Left forelimb (tissue), 1 donor: ENCODE measurements at places on chromosomes 16 and 17.

DNA sequence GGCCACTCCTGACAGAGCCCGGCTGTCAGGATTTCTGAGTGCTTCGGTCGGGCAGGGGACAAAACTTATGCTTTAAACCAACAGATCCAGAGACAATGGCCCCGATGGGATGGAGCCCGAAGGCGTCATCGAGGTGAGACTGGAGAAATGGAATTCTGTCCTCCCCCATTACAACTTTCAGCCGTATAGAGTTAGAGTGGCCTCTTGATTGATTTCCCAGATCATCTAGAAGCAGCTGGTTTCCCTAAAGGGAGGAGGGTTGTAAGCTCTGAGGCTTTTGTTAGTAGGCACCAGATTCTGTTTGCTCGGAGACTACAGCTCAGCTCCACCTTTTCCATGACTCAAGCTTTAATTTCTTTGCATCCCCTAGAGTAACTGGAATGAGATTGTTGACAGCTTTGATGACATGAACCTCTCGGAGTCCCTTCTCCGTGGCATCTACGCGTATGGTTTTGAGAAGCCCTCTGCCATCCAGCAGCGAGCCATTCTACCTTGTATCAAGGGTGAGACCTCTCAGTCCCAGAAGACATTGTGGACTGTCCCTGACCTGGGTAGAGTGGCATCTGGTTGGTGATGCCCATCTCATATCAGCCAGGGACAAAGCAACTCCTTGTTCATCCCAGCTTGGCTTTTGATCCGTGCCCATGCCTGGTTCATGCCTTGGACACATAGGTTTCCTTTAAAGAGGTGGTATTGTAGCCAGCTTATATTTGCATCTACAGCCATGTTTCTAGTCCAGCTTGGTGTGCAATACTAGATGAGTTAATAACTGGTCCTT is 5.1 kb upstream of the CD68 start:
- no peak for DNase-seq

- peak; percentile 73 for DNase-seq
These were observed 406.0 kb upstream of the MAF start for GRCh38 chr16:80006241-80007215.

GRCh38 chr17:28406473-28406814 is 432 bp upstream of the SLC46A1 start:
- DNase-seq: no peak

GRCh38 chr16:84794186-84794585 is 25.6 kb upstream of the CRISPLD2 start:
- DNase-seq: no peak

GRCh38 chr16:86884390-86884650 is 306.0 kb downstream of the FOXL1 start:
- DNase-seq: no peak

GRCh38 chr16:58832386-58832895 is 98.3 kb upstream of the GOT2 start:
- no peak for DNase-seq

DNA sequence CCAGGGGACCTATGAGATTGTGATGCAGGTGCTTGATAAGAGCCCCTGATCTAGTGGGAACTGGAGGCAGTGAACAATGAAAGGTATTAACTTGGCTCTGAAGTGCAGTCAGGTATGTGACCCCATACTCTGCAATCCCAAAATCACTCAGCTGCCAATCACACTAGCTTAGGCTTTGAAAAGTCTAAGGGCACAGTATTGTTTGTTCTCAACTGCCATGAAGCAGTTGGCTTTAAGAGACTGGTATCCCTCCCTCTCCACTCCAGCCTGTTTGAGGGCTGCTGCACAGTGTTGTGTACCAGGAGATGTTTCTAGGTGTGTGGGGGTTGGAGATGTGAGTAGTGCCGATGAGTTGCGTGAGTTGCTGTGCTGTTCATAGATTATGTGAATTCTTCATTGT is 2.4 kb downstream of the YPEL2 start:
- DNase-seq: no peak

- peak; percentile 46 for DNase-seq
These were observed 1.4 kb downstream of the STAT5A start for GRCh38 chr17:42289611-42290181.

- no peak for DNase-seq
These were observed 21.0 kb downstream of the CNP start for GRCh38 chr17:41987642-41988041.

DNA sequence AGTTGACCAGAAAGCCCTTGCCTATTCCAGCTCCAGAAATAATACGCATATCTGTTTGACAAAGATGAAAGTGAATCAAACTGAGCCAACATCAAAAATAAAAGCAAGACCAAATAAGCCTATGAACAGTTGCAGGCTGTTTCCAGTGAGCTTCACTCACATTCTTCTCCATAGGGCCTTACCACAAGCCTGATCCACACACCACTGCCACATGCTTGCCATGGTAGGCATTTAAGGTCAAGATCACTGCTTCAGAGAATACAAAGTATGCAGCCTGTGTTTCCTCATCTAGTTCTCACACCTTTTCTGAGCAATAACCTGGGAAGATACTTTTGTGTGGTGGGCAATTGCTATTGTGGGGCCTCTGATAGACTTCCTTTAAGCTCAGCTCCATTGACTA is 1060.2 kb downstream of the CDH11 start:
- no peak for DNase-seq

GRCh38 chr17:44360144-44360533 is 3.5 kb downstream of the FAM171A2 start:
- no peak for DNase-seq

- DNase-seq: no peak
These were observed 33.3 kb upstream of the SMPD3 start for GRCh38 chr16:68481636-68482035.

- DNase-seq: peak; percentile 46
These were observed 28.6 kb downstream of the POLR3E start for GRCh38 chr16:22325598-22326368.

DNA sequence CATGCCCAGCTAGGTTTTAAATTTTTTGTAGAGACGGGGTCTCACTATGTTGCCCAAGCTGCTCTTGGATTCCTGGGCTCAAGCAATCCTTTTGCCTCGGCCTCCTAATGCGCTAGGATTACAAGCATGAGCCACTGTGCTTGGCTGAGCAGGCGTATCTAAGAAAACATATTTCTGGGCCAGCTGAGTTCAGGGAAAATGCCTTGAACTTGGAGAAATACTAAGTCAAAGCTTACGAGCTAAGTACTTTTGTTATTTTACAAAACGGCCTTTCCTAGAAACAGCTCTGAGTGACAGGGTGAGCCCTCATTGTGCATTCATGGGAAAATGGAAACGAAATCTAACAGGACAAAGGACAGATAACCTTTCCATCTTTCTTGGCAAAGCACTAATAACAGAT is 24.7 kb downstream of the DNAI2 start:
- no peak for DNase-seq

GRCh38 chr16:11799017-11799381 is 1.9 kb upstream of the ZC3H7A start:
- DNase-seq: no peak

GRCh38 chr16:87437327-87437726 is 45.2 kb downstream of the MAP1LC3B start:
- DNase-seq: no peak

DNA sequence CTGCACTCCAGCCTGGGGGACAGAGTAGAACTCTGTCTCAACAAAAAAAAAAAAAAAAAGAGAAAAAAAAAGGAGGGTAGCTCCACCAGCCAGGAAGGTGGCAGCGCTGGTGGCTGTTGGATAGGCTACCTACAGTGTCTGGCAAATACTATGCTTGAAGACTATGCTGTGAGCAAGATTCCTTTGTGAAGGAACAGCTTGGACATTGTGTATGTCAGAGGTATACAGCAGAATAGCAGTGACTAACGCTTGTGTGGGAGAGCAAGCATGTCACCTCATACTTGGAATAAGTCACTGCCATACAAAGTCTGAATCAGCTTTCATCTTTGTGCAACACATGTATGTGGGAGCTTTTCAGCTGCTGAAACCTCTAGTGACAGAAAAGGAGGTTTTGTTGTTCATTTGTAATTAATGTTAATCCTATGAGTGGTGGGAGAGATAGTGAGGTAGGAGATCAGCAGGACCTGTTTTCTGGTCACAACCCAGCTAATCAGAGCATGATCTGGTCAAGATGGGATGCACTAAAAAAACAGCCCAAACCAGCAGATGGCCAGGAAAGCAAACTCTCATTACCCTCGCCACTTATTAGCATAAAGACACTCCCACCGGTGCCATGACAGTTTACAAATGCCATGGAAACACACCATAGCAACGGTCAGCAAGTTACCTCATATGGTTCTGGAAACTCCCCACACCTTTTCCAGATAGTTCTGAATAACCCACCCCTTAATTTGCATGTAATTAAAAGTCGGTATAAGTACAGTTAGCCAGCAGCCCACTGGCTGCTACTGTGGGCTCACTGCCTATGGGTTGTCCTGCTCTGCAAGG is 6.8 kb upstream of the ITGAD start:
- no peak for DNase-seq

- no peak for DNase-seq
These were observed 21.5 kb upstream of the CD300E start for GRCh38 chr17:74645010-74645409.

DNA sequence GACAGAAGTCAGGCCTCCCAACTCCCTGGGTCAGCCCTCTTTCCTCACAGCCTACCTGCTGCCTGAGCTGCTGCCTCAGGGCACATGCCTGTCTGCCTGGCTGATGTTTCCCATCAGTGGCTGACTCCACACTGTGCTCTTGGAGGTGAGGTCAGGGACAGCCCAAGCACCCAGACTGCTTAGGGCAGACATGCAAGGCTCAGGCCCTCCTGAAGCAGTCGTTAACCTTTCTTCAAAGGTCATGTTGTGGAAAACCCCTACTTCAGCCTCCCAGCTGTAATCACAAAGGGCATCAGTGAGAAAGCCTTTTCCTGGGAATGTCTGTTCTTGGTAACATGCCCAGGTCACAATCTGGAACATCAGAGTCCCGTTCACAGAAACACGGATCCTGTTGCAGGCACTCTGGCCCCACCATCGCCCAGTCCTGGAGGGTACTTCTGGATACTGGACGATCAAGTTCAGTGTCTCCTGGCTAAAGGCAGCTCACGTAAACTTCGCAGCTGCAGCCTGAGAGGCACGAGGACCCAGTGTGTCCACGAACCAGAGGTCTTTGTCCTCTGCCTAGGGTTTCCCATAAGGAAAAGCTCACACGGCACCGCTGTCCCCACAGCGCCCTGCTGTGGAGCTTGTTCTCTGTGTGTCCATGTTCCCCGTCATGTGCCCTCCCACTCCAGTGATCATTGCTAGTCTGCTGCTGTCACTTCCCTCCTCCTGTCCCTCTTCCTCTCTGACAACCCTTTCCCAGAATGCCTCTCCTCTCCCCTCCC is 54.9 kb downstream of the GNAO1 start:
- DNase-seq: no peak

GRCh38 chr17:50353600-50354195 is 7.8 kb downstream of the XYLT2 start:
- DNase-seq: no peak

DNA sequence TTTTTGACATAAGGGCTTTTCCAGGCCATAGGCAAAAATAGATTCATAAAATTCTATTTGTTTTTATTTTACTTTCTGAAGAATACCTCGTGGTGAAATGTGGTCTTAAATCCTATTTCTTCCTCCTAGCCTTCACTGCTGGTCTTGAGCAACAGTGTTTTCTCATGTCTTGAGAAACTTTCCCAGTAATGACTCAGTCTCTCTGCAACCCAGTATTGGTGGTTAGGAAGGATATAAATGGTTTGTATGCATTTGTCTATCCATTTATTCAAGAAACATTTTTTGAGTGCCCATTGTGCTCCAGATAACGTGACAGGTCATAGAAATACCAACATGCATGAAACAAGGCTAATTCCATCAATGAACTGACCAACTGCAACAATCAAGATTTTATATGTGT is 213.9 kb downstream of the TMEM114 start:
- no peak for DNase-seq

- DNase-seq: no peak
These were observed 217.1 kb downstream of the HS3ST3A1 start for GRCh38 chr17:13384626-13385025.

GRCh38 chr17:80780381-80781198 is 211.1 kb upstream of the CHMP6 start:
- DNase-seq: no peak

DNA sequence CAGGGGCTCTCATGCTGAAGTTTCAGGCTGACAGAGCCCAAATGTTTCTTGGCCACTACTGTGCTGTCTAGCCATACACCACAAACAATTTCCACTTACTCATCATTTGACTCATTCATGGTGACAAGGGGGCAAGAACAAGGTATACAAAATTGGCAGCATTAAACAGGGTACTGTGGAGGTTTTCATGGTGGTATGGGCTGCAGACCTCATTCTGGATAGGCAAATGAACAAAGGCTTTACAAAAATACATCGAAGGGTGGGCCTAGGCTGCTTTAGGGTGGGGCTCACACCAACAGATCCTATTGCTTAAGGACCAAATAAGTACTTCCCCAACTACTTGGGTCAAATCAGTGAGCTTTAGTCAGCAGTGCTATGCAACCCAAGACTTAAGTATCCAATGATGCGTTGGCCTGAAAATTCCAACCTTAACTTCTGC is 53.0 kb downstream of the N4BP1 start:
- no peak for DNase-seq

DNA sequence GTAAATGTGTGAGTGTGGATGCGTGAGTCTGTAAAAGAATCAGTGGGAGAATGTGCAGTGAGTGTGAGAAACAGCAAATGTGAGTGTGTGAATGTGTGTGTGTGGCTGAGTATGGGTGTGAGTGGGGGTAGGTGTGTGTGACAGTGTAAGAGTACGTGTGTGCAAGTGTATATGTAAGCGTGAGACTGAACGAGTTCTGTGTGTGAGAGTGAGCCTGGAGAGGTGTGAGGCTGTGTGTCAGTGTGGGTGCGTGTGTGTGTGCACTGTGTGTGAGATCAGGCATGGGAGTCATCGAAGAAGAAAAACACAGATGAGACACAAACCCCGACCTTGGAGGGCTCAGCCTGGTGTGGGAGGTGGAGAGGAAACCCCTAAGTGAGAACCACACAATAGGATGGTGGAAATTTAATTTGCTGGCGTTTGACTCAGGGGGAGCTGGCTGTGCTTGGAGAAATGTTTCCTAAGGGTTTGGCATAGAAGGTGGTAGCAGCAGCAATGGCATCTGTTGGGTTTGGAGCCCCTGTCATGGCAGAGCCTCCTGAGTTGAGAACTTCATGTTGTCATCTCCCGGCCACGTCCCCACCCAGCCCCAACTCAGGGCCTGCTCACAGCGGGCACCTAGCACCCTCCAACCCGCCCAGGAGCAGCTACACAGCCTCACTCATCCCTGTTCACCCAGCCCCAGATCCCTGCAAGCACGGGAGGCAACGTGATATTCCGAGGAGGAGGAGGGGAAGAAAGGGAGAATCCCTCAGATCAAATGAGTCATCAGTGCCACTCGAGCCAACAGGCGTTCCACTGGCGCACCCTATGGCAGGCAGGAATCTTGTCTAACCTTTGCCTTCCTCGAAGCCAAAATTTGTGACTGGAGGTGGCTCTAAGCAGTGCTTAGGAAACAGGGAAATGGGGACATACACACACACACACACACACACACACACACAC is 14.3 kb upstream of the NUBP1 start:
- DNase-seq: no peak
